Right renal pelvis (tissue), 4 donors: ENCODE measurements at places on chromosomes 16 and 17.

- DNase-seq = no peak
Measured at GRCh38 chr17:33492731-33493265, 199.7 kb upstream of the ASIC2 start.

- DNase-seq = no peak
Measured at GRCh38 chr16:11125936-11126335, 130.1 kb downstream of the SOCS1 start.

DNA sequence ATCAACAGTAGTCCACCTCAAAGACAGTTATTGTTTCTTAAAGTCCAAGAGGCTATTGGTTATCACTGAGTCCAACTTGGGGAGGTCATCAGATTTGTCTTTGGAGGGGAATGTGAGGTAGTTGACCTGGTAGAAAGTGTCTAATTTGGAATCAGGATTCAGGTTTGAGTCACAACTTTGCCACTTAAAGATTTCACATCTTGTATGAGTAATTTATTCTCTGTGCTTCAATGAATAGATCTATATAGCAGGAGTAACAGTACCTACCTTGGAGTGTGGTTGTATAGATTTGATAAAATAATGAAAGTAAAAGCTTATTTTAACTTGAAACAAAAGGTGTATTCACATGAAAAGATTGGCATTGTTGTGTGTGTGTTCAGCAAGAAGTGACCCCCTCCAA is 119.3 kb upstream of the TBX2 start:
- DNase-seq = no peak

GRCh38 chr17:59154721-59155438 is at the start of gene SKA2:
Gene SKA2, minus strand, starts transcription at chr17:59155186. Its CDS starts 23 bp downstream, at chr17:59155163.
- DNase-seq = no peak

GRCh38 chr16:3584412-3584811 is 7.2 kb upstream of the NLRC3 start:
- no peak for DNase-seq

DNA sequence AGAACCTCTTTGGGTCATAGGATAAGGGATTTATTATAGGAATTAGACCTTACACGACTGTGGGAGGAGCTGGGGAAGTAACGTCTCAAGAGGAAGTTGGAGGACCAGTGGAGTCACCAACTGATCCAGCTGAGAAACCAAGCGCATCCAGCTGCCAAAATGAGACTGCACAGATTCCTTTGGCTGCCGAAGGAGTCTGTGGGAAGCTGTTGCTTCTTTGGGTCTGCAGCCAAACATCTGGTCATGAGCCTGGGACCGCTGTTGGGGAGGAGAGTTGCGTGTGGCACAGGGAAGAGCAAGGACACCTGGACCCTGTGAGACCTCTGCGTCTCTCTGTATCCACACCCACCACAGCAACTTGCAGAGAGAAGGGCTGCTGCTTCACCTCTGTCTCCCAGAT is 2.4 kb upstream of the NACA2 start:
- no peak for DNase-seq

- no peak for DNase-seq
Measured at GRCh38 chr17:2906901-2907300, 110.7 kb downstream of the RAP1GAP2 start.

- no peak for DNase-seq
Measured at GRCh38 chr17:13759518-13760335, 158.0 kb upstream of the HS3ST3A1 start.

DNA sequence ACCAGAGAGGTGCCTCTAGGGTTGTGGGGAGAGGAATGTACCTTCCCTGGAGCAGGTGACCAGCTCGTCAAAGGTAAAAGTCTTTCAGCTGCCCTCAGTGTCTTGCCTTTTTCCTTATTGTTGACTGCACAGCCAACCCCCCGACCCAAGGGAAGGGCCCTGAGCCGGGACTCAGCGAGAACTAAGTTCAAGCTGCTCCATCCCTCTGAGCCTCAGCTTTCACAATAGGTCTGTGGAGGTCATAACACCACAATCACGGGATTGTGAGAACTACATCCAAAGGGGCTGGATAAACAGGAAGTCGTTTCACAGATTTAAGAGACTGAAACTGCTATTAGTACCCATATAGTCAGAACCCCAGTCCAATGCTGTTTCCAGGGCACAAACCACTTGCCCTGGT is 2.6 kb upstream of the KRT36 start:
- no peak for DNase-seq

- DNase-seq = no peak
Measured at GRCh38 chr16:3046641-3047386, 453 bp downstream of the MMP25 start.

DNA sequence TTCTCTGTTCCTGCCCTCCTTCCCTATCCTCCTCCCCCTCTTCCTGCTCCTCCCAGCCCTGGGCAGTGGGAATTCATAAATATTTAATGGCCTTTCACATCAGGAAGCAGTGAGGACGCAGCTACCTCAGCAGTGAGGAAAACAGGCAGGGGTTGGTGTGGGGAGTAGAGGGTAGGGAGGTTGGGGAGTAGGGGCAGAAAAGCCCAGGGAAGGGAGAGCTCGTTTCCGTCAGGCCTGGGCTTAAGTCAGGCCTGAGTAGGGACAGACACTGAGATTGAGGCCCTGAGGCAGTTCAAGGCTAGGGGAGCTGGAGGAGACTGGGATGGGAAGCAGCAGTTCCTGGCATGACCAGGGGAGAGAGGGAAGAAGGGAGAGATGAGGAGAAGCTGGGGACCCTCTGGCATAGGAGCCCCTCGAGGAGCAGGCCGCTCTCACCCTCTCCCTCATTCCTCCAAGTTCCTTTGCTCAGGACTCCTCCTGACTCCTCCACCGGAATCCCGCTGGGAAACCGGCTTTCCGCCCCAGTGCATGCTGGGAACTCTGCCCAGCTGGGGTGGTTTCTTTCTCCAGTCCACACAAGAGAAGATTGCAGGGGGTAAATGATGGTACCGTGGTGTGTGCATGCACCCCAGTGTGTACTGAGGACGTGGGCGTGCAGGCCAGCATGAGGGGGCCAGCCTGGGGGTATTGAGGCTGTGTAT is 6.2 kb downstream of the SAMD14 start:
- no peak for DNase-seq

DNA sequence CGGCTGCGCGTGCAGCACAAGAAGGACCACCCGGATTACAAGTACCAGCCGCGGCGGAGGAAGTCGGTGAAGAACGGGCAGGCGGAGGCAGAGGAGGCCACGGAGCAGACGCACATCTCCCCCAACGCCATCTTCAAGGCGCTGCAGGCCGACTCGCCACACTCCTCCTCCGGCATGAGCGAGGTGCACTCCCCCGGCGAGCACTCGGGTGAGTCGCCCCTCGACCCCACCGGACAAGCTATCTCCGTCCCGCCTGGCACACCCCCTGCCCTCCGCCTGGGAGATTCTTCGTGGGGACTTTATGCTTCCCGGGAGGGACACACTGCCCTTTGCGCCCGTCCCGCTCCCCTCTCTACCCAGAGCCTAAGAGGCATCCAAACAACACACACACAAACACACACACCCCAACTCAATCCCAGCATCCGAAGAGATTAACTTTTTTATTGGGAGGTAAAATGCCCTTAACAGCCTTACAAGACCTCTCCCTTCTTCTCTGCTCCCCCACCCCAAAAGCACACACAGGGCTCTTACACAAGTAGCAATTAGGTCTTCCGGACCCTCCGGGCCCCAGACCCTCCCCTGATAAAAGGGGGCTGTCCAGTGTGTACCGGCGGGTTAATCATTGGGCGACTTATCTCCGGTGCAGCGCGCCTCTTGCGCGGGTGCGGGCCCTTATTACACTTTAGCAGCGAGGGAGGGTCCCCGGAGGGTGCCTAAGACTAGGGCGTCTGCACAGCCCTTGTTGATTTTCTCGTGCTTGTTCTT is 2.1 kb downstream of the SOX9 start:
- no peak for DNase-seq

GRCh38 chr16:15721018-15721417 is 71.0 kb downstream of the NDE1 start:
- DNase-seq = no peak
